ENCODE measurements at places on chromosomes 1 and 21. TPM values are rescaled to one million over a fixed set of nuclear protein-coding genes. Genes with fewer than 3 reads are reported as not detected.

The HSD3B2 gene
- total RNA-seq: not detected

The LCK gene
- total RNA-seq: 164 TPM

The ATP13A2 gene
- 23.6 TPM for total RNA-seq

The SPRR2B gene
- not detected for total RNA-seq

The ATP1A4 gene
- total RNA-seq: not detected

The NBPF4 gene
- total RNA-seq: not detected

The RGS8 gene
- not detected for total RNA-seq

The ARMH1 gene
- total RNA-seq: 155 TPM

The CLCNKA gene
- not detected for total RNA-seq

The OPRD1 gene
- total RNA-seq: not detected

The TRABD2B gene
- not detected for total RNA-seq

The F13B gene
- not detected for total RNA-seq

The RGS18 gene
- total RNA-seq: not detected

- H3K4me1 ChIP-seq: no peaks in the 10 kb centered on the region
- peaks cover 18% of the 10 kb centered on the region for H3K27me3 ChIP-seq
- DNase-seq: no peak
Measured at GRCh38 chr1:53731779-53732305, 7.1 kb downstream of the GLIS1 start.

GRCh38 chr1:147641291-147641690 lies 29.0 kb downstream of the ACP6 start:
- DNase-seq: no peak
- no peaks in the 10 kb centered on the region for H3K27me3 ChIP-seq
- H3K36me3 ChIP-seq: peaks cover 6% of the 10 kb centered on the region
- H3K4me3 ChIP-seq: no peak overlapping the region
- H3K27ac ChIP-seq: no peak overlapping the region

- H3K27me3 ChIP-seq: no peaks in the 10 kb centered on the region
- no peaks in the 10 kb centered on the region for H3K4me1 ChIP-seq
- H3K4me3 ChIP-seq: no peak overlapping the region
- H3K27ac ChIP-seq: no peak overlapping the region
Measured at GRCh38 chr1:2098839-2099785, 48.9 kb downstream of the PRKCZ start.

DNA sequence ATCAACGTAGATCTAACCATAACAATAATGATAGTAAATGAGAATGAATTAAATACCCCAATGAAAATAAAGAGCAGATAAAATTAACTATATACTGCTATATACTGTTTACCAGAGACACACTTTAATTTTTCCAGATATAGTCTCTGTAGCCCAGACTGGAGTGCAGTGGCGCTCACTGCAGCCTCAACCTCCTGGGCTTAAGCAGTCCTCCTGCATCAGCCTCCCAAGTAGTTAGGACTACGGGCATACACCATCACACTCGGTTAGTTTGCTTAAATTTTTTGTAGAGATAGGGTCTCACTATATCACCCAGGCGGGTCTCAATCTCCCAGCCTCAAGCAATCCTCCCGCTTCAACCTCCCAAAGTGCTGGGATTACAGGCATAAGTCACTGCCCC lies 37.2 kb downstream of the TRIM33 start:
- DNase-seq: no peak
- peaks cover 55% of the 10 kb centered on the region for H3K4me1 ChIP-seq
- peaks cover 11% of the 10 kb centered on the region for H3K36me3 ChIP-seq

GRCh38 chr1:158272681-158273080 lies 17.0 kb upstream of the CD1C start:
- no peak overlapping the region for H3K27ac ChIP-seq
- no peak overlapping the region for H3K4me3 ChIP-seq

DNA sequence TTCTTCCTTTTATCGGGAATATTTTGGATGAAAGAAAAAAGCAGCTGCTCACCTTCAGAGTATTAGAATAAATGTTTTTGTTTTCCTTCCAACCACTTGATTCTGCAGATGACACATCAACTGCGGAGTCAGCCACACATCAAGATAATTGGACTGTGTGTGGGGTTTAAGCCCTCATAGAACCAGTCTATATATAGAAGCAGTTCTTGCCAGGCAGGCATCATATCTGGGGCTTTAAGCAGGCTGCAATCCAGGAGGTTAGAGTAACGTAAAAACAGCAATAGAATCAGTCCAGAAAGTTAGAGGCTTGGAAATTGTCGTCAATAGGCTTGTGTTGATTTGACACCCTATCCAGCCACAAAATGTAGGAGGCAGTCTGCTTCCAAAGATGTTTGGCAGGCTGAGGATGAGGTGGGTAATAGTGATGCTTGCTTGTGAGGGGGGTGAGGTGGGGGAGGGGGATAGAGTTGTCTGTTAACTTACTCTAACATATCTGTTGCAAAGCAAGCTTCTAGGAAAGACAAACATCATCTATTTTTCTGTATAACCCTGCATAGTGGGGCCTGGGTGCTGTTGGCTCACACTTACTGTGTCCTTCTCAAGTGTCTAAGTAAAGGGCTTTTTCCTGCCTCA lies 64.8 kb downstream of the PEX14 start:
- H3K27me3 ChIP-seq: no peaks in the 10 kb centered on the region
- H3K36me3 ChIP-seq: peaks cover 21% of the 10 kb centered on the region
- peaks cover 23% of the 10 kb centered on the region for H3K4me1 ChIP-seq
- no peak for DNase-seq
- no peak overlapping the region for H3K4me3 ChIP-seq

- H3K27me3 ChIP-seq: no peaks in the 10 kb centered on the region
- H3K36me3 ChIP-seq: no peaks in the 10 kb centered on the region
- DNase-seq: no peak
- no peak overlapping the region for H3K27ac ChIP-seq
- H3K4me1 ChIP-seq: no peaks in the 10 kb centered on the region
- no peak overlapping the region for H3K4me3 ChIP-seq
Measured at GRCh38 chr21:42032968-42033367, 22.8 kb upstream of the ZBTB21 start.

GRCh38 chr1:59601041-59601441 lies 213.7 kb upstream of the HOOK1 start:
- H3K4me1 ChIP-seq: no peaks in the 10 kb centered on the region
- no peak overlapping the region for H3K4me3 ChIP-seq
- H3K27ac ChIP-seq: no peak overlapping the region
- DNase-seq: no peak

DNA sequence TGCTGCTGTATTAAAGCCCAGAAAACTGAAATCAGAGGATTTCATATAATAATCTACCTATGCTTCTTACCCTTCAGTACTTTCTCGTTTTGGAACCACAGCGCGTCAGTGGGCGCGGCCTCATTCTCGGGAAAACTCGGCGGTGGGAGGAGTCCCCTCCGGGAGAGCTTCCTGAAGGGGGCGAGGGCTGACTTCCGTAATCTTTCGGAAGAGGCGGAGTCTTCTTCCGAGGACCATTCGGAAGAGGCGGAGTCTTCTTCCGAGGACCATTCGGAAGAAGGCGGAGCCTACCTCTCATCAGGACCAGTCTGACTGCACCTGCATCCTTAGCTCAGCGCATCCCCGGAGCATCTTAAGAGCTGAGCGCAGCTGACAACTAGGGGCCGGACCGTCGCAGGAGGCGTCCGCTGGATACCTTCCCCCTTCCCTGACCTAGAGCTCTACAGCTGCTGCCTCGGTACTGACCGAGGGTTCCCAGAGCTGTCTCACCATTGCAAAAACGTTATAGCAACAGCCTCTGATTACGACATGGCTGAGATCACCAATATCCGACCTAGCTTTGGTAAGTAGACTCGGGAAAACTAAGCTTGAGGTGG lies at the start of gene SYT11:
Gene SYT11, plus strand, starts transcription at position 334 of the 596 bp plus-strand sequence. Its CDS starts 195 bp downstream, at position 529.
- H3K4me1 ChIP-seq: peaks cover 53% of the 10 kb centered on the region
- peak; percentile 98 for DNase-seq
- H3K36me3 ChIP-seq: peaks cover 7% of the 10 kb centered on the region
- peaks cover 24% of the 10 kb centered on the region for H3K27me3 ChIP-seq

- H3K4me3 ChIP-seq: no peak overlapping the region
- H3K27me3 ChIP-seq: no peaks in the 10 kb centered on the region
- no peak overlapping the region for H3K27ac ChIP-seq
- no peaks in the 10 kb centered on the region for H3K4me1 ChIP-seq
Measured at GRCh38 chr1:213154056-213154685, 103.1 kb downstream of the RPS6KC1 start.

DNA sequence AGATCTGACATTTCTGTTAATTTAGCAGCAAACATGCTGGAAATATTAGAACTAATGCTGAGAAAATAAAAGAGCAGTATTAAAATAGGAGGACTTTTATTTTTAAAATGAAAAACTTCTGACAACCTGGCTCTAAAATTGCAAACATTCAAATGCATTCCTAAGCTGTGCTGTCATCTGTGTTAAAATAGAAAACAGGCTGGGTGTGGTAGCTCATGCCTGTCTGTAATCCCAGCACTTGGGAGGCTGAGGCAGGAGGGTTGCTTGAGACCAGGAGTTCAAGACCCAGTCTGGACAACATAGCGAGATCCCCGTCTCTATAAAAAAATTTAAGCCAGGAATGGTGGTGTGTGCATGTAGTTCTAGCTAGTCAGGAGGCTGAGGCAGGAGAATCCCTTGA lies 44.6 kb downstream of the MIGA1 start:
- no peak for DNase-seq
- no peak overlapping the region for H3K27ac ChIP-seq
- no peak overlapping the region for H3K4me3 ChIP-seq
- no peaks in the 10 kb centered on the region for H3K27me3 ChIP-seq
- peaks cover 6% of the 10 kb centered on the region for H3K36me3 ChIP-seq

DNA sequence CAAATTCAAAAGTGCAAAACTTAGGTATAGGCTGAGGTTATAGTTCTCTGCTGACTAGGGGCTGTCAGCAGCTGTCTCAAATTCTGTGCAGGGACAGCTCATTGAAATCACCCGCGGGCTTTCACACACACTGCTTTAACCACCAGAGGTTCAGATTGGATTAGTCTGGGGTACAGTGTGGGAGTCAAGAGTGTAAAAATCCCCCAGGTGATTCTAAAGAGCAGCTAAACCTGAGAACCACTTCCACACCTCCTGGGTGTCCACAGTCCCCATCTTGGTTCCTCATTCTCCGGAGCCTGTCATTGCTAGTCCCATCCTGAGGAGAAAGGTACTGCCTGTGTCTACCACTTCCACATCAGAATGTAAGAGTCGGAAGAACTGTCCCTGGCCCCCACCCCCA lies 9.9 kb upstream of the TDRD10 start:
- H3K27ac ChIP-seq: no peak overlapping the region
- no peaks in the 10 kb centered on the region for H3K36me3 ChIP-seq
- H3K4me1 ChIP-seq: peaks cover 31% of the 10 kb centered on the region
- H3K27me3 ChIP-seq: peaks cover 4% of the 10 kb centered on the region
- no peak overlapping the region for H3K4me3 ChIP-seq

DNA sequence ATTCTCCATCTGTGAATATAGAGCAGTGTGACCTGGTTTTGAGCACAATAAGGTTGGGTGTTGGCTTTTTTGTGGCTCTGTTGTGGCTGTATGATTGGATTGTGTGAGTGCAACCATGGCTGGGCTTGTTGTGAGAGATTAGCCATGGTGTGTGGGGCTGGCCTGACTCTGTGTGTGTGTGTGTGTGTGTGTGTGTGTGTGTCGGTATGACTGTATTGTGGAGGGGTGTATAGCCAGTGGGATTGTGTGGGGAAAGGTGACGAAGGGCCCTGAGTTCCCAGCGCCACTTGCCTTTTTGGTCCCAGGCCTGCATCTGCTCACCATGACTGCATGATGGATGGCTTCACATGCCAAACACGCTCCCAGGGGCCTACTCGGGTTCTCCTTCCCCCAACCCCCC lies 5.9 kb upstream of the SLC6A9 start:
- no peaks in the 10 kb centered on the region for H3K36me3 ChIP-seq
- no peak overlapping the region for H3K27ac ChIP-seq
- no peak for DNase-seq
- peaks cover 5% of the 10 kb centered on the region for H3K4me1 ChIP-seq

- no peaks in the 10 kb centered on the region for H3K36me3 ChIP-seq
- DNase-seq: no peak
- no peak within 1 kb of the TSS for H3K4me3 ChIP-seq
- no peak within 1 kb of the TSS for H3K27ac ChIP-seq
- peaks cover 2% of the 10 kb centered on the region for H3K27me3 ChIP-seq
Measured at GRCh38 chr1:201377611-201378092, at the start of gene TNNT2. Gene TNNT2 (minus strand): TSS chr1:201377680. CDS start chr1:201373254, 4,426 bp downstream.

DNA sequence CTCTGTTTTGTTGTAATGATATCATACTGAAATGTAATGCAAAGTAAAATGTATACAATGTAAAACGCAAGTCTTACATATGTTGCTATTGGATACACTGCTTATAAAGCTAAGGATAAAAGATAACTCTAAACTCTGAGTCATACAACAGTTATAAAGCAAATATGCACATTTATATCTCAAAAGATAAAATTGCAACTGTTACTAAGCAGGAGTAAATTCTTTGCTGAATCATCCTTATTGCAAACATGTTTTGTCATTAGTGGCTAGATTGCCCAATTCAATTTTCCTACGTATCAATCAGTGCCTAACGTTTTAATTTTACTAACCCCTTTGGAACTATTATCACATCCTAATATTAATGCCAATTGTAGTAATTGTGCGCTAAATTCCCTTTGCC lies 762.9 kb downstream of the LTN1 start:
- H3K36me3 ChIP-seq: no peaks in the 10 kb centered on the region
- no peak overlapping the region for H3K27ac ChIP-seq
- H3K4me3 ChIP-seq: no peak overlapping the region
- no peaks in the 10 kb centered on the region for H3K4me1 ChIP-seq
- peaks cover 2% of the 10 kb centered on the region for H3K27me3 ChIP-seq

DNA sequence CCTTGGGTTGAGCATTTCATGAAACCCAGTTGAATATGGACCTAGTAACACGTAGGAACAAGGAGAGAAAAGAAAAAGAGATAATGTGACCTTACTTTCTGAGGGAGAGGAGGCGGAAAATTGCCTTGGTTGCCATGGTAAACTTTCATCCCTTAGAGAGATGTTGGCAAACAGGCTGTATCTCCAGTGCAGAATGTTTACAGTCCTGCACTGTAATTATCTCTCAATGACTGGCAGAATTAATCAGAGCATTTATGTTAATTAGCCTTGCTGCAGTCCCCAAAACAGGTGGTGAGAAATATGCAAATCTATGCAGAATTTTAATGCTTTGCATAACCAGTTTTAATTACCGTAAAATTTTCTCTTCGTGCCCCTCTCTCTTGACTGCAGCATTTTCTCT lies 147.3 kb downstream of the CD247 start:
- no peak for DNase-seq
- H3K36me3 ChIP-seq: peaks cover 5% of the 10 kb centered on the region
- no peaks in the 10 kb centered on the region for H3K4me1 ChIP-seq

DNA sequence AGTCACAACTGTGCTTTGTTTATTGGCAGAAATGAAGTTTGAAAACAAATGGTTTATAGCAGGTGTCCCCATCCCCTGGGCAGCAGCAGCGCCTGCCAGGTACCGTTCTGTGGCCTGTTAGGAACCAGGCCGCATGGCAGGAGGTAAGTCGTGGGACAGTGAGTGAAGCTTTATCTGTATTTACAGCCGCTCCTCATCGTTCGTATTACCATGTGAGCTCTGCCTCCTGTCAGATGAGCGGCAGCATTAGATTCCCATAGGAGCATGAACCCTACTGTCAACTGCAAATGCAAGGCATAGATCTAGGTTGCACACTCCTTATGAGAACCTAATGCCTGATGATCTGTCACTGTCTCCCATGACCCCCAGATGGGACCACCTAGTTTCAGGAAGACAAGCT lies 63.4 kb upstream of the SOD1 start:
- no peaks in the 10 kb centered on the region for H3K27me3 ChIP-seq
- H3K27ac ChIP-seq: no peak overlapping the region
- H3K36me3 ChIP-seq: no peaks in the 10 kb centered on the region

- H3K27me3 ChIP-seq: no peaks in the 10 kb centered on the region
- peaks cover 33% of the 10 kb centered on the region for H3K4me1 ChIP-seq
- H3K36me3 ChIP-seq: peaks cover 32% of the 10 kb centered on the region
- H3K4me3 ChIP-seq: peak overlapping the region; percentile 96
Measured at GRCh38 chr1:110672001-110672752, 2.6 kb downstream of the KCNA3 start.
